ENCODE measurements at places on chromosomes 2 and 18. TPM values are rescaled to one million over a fixed set of nuclear protein-coding genes. Genes with fewer than 3 reads are reported as not detected.

Gene RAX
- total RNA-seq: 111 TPM

Gene KANSL1L
- 94.0 TPM for total RNA-seq

Gene MAP3K19
- 0.11 TPM for total RNA-seq

Gene AMER3
- total RNA-seq: 11.8 TPM

Gene RANBP2
- total RNA-seq: 129 TPM

Measured in camera-type eye (tissue), 1 donor.